ENCODE measurements at places on chromosomes 4 and X. TPM values are rescaled to one million over a fixed set of nuclear protein-coding genes. Genes with fewer than 3 reads are reported as not detected.

MTTP gene
- total RNA-seq: 0.30 TPM

CCNB3 gene
- total RNA-seq: 0.30 TPM

GPR173 gene
- total RNA-seq: 2.4 TPM

CNKSR2 gene
- 2.4 TPM for total RNA-seq

SRPK3 gene
- under 0.01 TPM for total RNA-seq

GPRASP2 gene
- 20.1 TPM for total RNA-seq

SLC25A53 gene
- 9.1 TPM for total RNA-seq

SNCA gene
- 27.9 TPM for total RNA-seq

CCDC110 gene
- 5.0 TPM for total RNA-seq

XAGE2 gene
- total RNA-seq: not detected

CCKAR gene
- total RNA-seq: 0.30 TPM

LRP2BP gene
- total RNA-seq: 0.89 TPM

GUF1 gene
- 23.0 TPM for total RNA-seq

ABCE1 gene
- 121 TPM for total RNA-seq

NR0B1 gene
- not detected for total RNA-seq

SLC34A2 gene
- not detected for total RNA-seq

MORC4 gene
- total RNA-seq: 59.4 TPM

COL4A6 gene
- total RNA-seq: 17.7 TPM

GAGE12J gene
- not detected for total RNA-seq

PPP1R2C gene
- not detected for total RNA-seq

ARMCX4 gene
- total RNA-seq: 10.5 TPM

DCAF4L1 gene
- total RNA-seq: 0.23 TPM

EIF4E gene
- 229 TPM for total RNA-seq

SYTL5 gene
- 0.89 TPM for total RNA-seq

BEX5 gene
- total RNA-seq: not detected

PLP1 gene
- total RNA-seq: not detected

GPC3 gene
- 19.3 TPM for total RNA-seq

SAGE1 gene
- total RNA-seq: not detected

SRPX2 gene
- 122 TPM for total RNA-seq

EPHA5 gene
- under 0.01 TPM for total RNA-seq

CT45A3 gene
- total RNA-seq: not detected

KLHL13 gene
- total RNA-seq: 0.46 TPM

VSIG4 gene
- not detected for total RNA-seq

LPAR4 gene
- not detected for total RNA-seq

MCF2 gene
- not detected for total RNA-seq

ENPEP gene
- total RNA-seq: 0.30 TPM

ADRA2C gene
- total RNA-seq: 2.6 TPM

NUDT10 gene
- 2.1 TPM for total RNA-seq

PNMA6F gene
- not detected for total RNA-seq

PPEF2 gene
- total RNA-seq: not detected

DCX gene
- total RNA-seq: not detected

SLC26A1 gene
- 0.09 TPM for total RNA-seq

USP26 gene
- total RNA-seq: not detected

NEIL3 gene
- 1.2 TPM for total RNA-seq

TMEM184C gene
- 55.3 TPM for total RNA-seq

MAGEA1 gene
- total RNA-seq: not detected

ARMCX1 gene
- total RNA-seq: 32.0 TPM

CFAP99 gene
- not detected for total RNA-seq

STPG2 gene
- total RNA-seq: 0.05 TPM

CXorf66 gene
- total RNA-seq: not detected

All from smooth muscle cell of the umbilical artery (primary cell).